ENCODE measurements at places on chromosomes 2 and 18. TPM values are rescaled to one million over a fixed set of nuclear protein-coding genes. Genes with fewer than 3 reads are reported as not detected.

- no peak for DNase-seq
Measured at GRCh38 chr18:29172756-29173067, 995.8 kb upstream of the CDH2 start.

DNA sequence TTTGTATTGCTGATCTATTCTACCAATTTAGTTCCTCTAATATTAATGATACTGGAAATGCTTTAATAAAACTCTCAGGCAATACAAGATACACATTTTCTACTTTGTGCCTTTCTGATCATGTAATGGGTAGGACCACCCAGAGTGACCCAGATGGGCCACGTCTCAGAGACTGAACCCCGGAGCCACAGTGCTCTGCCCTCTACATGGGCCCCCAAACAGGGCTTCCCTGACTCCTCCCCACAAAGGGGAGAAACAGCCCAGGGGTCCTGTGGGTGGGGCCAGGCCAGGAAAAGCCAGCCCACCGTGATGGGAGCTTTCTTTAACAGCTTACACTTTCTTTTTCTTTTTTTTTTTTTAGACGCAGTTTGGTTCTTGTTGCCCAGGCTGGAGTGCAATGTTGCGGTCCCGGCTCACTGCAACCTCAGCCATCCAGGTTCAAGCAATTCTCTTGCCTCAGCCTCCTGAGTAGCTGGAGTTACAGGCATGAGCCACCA is 18.4 kb downstream of the HDAC4 start:
- DNase-seq: no peak

GRCh38 chr2:172048508-172049503 is 36.5 kb upstream of the DLX1 start:
- DNase-seq: no peak

DNA sequence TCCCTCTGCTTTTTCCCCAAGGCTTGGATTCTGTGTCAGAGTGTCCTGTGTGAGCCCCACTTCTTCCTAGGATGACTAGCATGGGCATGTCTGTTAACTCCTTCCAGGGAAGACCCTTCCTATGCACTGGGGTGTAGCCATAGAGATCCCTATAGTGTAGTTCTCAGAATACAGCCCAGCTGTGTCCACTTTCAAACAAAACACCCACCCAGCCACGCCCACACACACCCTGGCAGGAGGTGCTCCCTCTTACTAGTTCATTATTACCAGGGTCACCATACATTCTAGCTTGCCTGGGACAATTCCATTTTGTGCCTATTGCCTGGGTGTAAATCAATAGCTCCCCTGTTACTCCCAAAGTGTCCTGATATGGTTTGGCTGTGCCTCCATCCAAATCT is 195.6 kb downstream of the MYCN start:
- DNase-seq: no peak

GRCh38 chr18:62413206-62413605 is 88.1 kb downstream of the TNFRSF11A start:
- no peak for DNase-seq

- no peak for DNase-seq
Measured at GRCh38 chr2:86788881-86789686, 1.6 kb downstream of the CD8A start.

GRCh38 chr2:74416778-74417177 is 4.6 kb downstream of the C2orf81 start:
- DNase-seq: no peak

The TSPYL6 gene
- not detected for total RNA-seq

The TMEM178A gene
- total RNA-seq: 4.3 TPM

The GALNT5 gene
- total RNA-seq: 0.67 TPM

The MREG gene
- total RNA-seq: 0.41 TPM
